ENCODE measurements at places on chromosomes 6 and 20.

GRCh38 chr6:106250953-106251352, 74.6 kb downstream of the ATG5 start:
- no peak for DNase-seq

DNA sequence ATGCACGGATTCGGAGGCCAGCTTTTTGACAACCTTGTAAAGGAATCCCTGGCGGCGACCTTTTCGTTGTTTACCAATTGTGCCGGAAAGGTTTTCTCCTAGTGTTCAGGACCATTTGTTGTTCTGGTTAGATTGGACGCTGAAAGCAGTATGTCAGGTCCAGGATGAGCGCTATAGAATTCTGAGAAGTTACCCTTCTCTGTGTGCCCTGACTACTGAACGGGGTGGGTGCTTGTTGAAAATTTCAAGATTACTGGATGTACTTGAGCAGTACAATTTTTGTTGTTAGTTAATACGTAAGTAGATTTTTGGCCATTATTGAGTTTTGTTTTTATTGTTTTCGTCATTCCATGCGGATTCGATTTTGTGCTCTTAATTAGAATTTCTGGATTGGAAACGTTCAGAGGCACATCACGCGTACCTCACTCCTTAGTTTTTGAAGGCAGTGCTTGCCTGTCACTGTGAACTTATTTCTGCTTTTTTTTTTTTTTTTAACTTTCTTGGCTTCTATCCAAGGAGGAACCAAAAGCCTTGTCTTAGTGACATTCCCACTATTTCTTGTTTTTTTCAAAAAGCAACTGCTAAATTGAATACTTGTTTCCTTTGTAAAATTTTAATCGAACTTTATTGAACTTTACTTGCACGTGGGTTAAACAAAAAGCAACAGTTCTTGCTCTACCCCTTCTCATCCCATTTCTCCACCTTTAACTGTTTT, 898 bp downstream of the XRN2 start:
- DNase-seq: no peak

- DNase-seq: no peak
Measured at GRCh38 chr6:12392490-12392889, 102.3 kb downstream of the EDN1 start.

GRCh38 chr20:53503517-53503919, 90.1 kb downstream of the ZNF217 start:
- no peak for DNase-seq

GRCh38 chr6:151807513-151808370, at the start of gene ESR1:
ESR1 (plus strand) TSS chr6:151807682; CDS start chr6:151807913, 231 bp downstream.
- DNase-seq: no peak

DNA sequence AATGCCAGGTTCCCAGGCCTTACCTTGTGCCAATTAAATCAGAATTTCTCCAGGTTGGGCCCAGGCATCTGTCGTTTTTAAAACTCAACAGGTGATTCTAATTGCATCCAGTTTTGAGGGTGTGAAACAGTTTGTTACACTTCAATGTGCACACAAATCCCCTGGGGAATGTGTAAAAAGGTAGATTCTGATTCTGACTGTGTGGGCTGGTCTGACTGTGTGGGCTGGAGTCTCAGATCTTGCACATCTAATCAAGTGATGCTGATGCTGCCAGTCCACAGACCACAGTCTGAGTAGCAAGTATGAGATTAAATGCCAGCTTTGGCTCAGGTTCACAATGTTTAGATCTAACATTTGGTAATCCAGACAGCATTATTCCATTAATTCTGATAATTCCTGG, 12.5 kb upstream of the ETV7 start:
- DNase-seq: no peak

GRCh38 chr6:111201764-111202163, 114.5 kb downstream of the SLC16A10 start:
- no peak for DNase-seq

- DNase-seq: no peak
Measured at GRCh38 chr6:46655803-46656202, 3.0 kb downstream of the SLC25A27 start.

DNA sequence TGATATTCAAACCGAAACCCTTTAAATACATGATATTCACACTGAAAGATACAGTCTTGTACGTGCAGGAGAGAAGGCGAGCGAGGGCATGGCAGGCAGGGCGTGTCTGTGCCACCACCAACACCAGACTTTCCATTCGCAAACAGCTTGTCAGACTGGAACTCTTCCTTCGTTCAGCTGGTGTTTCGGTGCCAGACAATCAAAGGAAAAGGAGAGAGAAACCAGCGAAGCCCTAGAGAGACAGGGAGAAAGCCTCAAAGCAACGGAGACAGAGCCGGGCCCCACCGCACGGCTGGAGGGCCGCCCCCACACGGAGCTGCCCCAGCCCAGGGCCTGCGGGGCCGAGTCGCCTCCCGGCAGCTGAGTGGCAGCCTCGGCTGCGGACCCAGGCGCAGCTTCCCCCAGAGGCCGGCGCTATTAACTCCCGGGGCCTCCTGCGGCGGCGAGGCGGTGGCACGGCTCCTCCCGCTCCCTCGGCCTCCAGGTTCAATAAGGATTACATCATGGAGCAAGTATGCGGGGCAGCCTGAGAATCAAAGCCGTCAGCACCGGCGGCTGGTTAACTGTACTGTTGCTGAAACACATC, 32.1 kb upstream of the NR2E1 start:
- DNase-seq: no peak

- DNase-seq: no peak
Measured at GRCh38 chr6:141552031-141552430, 580.7 kb upstream of the GJE1 start.

DNA sequence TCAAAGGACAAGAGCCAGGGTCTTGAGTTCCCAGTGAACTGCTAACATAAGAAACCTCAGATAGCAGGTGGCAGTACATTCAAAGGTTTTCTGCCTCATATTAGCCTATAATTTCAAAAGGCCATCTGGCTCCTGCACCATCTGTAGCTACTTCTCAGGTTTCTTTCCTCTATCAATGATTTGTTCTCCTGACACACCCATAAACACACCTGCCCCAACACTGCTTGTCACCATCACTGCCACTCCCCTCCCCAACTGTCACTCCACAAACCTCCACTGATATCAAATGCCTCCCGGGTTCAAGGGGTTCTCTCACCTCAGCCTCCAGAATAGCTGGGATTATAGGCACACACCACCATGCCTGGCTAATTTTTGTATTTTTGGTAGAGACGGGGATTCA, 152.7 kb upstream of the SLC22A16 start:
- no peak for DNase-seq

- DNase-seq: no peak
Measured at GRCh38 chr6:22436134-22436533, 133.2 kb upstream of the HDGFL1 start.

Data from stimulated activated CD8-positive, alpha-beta memory T cell treated with anti-CD3 and anti-CD28 coated beads, Interleukin-4, amount 100 ng/mL, for 4 hours (primary cell).